Bronchial epithelial cell (primary cell): ENCODE measurements at places on chromosomes 2 and 18. TPM values are rescaled to one million over a fixed set of nuclear protein-coding genes. Genes with fewer than 3 reads are reported as not detected.

Gene EGR4
- total RNA-seq = not detected in 2 replicates

GRCh38 chr2:23597687-23598086 lies 212.7 kb downstream of the KLHL29 start:
- DNase-seq = no peak

DNA sequence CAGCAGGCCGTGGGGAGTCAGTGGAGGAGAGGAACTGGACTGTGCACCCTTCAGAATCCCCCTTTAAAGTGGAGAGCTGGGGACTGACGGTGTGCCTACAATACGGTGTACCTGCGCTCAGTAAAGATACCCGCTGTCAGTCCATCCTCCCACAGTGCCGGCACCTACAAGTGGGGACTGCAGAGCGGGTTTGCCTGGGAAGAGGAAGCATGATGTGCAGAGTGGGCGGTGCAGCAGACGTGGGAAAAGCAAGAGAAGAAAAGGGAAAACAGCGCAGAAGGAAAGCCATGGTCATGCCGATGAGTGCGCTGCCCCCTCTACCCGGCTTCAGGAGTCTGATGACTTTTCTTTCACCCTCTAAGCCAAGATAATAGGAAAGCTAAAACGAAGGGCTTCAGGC lies 148.0 kb downstream of the TPO start:
- DNase-seq = no peak

- peak; percentile 82 for DNase-seq
These were observed 136.5 kb upstream of the ETAA1 start for GRCh38 chr2:67260343-67261277.

Gene MC2R
- not detected in 2 replicates for total RNA-seq

- no peak for DNase-seq
These were observed 19.4 kb upstream of the TMX3 start for GRCh38 chr18:68734308-68734707.

- DNase-seq = no peak
These were observed 276.5 kb upstream of the MC4R start for GRCh38 chr18:60649107-60649506.

Gene UCN
- total RNA-seq = 0.51 and 1.8 TPM in 2 replicates

Gene TUBB8B
- total RNA-seq = not detected in 2 replicates

GRCh38 chr2:74261204-74261864 lies 62.9 kb downstream of the MTHFD2 start:
- DNase-seq = peak; percentile 32

Gene MYO5B
- 31.3 and 66.8 TPM in 2 replicates for total RNA-seq

GRCh38 chr2:233107831-233108300 lies 47.7 kb downstream of the INPP5D start:
- no peak for DNase-seq

DNA sequence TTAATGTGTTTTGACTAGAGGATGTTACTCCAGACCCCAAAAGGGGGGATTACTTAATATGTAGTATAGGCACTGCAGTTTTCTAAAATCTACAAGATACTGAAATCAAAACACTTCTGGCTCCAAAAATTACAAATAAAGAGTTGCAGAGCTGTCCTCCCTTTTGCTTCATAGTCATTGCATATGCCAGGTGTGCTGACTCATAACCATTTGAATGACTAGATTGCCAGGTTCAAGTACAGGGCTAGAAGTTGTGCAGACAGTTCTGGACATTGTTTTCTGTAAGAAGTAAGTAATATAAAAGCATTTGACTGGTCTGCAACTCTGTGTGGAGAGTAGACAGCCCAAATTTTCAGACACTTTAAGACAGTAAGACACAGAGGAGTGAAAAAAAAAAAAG lies 6.7 kb downstream of the CWC22 start:
- peak; percentile 42 for DNase-seq

- peak; percentile 65 for DNase-seq
These were observed 67.3 kb downstream of the KYNU start for GRCh38 chr2:142944721-142945120.

Gene FOSL2
- total RNA-seq = 77.1 and 106 TPM in 2 replicates
